ENCODE measurements at places on chromosomes 7 and 10.

DNA sequence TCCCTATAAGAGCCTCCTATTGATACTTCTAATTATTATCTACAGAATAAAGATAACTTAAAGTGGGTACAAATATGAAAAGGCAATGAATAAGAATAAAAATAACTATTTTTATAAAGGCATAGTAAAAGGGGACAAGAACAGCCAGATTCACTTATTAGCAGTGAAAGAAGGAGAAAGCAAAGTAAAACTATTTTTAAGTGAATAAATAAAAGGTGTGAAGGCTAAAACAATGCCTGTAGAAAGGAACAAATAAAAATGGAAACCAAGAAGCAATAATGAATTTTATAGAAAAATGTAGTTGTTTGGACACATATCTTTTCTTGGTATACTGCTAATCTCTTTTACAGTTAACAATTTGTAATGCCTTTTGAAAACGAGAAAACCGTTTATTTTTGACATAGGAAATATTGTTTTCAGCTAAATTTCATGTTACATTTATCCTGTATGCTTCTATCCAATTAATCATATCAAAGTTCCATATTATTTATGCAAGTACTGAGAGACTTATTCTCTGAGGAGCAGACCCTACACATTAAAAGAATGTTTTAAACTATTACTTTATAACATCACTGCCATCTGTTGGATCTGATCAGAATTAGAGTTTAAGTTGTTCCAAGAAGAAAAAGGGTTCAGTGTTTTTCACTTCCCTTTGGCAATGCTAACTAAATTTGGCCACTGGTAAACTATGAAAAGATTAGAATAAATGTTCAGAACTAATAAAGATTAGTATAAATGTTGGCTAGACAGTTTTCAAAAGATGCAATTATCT, 59.1 kb downstream of the ARMC3 start:
- no peak for DNase-seq

- DNase-seq = no peak
These were observed 94.4 kb upstream of the SKAP2 start for GRCh38 chr7:26958834-26959233.

DNA sequence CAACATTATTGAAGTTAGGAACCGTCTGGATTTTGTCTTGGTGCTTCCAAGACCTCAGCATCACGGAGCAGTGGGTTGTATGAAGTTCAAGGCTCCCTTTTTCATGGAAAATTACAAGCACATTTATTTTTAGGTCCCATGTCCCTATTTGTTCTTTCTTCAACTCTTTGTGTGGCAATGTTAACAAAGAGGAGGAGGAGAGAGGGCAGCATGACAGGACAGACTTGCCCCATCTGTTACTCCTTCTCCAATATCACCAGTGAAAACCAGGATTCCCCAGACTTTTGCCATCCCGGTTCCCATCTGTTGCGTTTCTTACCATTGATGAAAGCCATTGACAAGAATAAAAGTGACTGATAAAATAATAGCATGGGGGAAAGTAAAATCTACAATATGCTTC, 28.6 kb downstream of the EEPD1 start:
- DNase-seq = no peak

DNA sequence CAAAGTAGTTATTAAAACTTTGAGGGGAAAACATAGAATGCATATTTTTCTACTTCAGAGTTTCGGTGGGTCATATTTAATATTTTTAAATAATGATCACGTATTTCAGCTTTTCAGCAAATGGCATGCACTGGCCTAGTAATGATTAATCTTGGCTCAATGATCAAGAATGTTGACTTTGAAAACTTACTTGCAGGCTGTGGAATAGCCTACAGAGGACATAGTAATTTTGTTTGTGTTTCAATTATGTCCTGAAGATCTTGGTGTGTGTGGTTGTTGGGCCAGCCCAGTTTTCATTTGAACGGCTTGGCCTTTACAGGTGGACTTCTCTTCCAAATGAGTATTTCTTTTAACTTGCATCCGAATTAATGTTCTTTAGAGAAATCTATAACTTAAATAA, 35.1 kb downstream of the ADD3 start:
- DNase-seq = no peak

- no peak for DNase-seq
These were observed 7.2 kb downstream of the ZKSCAN1 start for GRCh38 chr7:100022621-100023020.

DNA sequence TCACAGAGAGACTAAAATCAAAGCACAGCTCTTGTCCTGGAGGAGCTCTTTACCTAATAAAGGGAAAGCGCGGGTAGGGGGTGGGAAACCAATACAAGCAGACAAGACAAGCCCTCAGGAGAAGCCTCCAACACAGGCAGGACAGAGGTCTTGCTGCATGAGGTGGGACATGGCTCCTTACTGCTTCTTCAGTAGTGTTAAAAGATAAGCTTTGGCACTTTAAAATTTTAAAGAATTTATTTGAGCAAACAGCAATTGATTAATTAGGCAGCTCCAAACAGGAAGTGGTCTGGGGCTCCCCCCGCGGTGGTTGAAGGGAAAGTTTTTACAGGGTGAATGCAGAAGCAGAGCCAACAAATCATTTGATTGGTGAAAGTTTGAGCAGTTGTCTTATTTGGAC, 50.3 kb upstream of the MACC1 start:
- DNase-seq = no peak

GRCh38 chr10:124732931-124733570, 11.1 kb downstream of the FAM53B start:
- no peak for DNase-seq

GRCh38 chr7:35366167-35367155, 112.6 kb upstream of the TBX20 start:
- no peak for DNase-seq

DNA sequence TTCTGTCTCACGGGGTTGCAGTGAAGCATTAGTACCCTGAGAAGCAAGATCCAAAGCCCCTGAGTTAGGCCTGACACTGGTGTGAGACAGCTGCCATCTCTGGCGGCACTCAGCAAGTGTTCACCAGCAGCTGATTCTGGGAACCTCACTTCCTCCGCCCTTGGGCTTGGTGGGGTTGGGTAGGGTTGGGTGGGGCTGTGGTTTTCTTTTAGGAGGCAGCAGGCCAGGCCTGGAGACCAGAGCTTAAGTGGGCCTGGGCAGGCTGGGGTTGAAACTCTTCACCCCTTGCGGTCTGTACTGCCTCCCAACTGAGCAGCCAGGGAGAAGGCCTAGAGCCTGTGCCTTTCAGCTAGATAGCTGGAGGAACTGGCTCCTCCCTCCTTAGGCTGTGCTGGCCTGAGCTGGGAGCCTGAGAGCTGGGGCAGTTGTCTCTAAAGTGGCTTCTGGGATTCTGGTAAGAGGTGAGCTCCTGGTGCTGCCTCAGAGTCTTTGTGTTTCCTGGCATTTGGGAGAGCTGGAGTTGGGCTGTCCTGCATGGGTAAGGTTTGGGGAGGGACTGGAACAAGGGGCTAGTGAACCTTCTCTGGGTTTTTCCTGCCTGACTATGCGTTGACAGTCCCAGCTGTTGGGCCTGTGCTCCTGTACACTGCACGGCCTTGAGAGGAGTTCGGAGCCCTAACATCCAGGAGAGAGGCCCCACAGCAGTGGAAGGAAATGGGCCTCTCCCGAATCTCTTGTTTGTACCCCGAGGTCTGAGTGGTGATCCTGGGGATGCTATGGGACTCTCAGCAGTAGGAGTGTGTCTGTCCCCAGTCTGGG, 5.1 kb downstream of the TSPAN14 start:
- no peak for DNase-seq

DNA sequence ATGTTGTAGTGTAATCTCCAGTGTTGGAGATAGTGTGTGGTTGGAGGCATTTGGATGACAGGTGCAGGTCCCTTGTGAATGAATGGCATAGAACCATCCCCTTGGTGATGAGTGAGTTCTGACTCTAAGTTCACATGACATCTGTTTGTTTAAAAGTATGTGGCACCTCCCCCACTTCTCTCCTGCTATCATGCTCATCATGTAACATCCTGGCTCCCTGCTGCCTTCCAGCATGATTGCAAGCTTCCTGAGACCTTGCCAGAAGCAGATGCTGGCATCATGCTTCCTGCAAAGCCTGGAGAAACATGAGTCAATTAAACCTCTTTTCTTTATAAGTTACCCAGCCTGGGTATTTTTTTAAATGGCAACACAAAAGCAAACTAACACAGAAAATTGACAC, 499.0 kb upstream of the SEMA3D start:
- no peak for DNase-seq

- DNase-seq = no peak
These were observed 63.5 kb downstream of the LGI1 start for GRCh38 chr10:93821051-93821772.

DNA sequence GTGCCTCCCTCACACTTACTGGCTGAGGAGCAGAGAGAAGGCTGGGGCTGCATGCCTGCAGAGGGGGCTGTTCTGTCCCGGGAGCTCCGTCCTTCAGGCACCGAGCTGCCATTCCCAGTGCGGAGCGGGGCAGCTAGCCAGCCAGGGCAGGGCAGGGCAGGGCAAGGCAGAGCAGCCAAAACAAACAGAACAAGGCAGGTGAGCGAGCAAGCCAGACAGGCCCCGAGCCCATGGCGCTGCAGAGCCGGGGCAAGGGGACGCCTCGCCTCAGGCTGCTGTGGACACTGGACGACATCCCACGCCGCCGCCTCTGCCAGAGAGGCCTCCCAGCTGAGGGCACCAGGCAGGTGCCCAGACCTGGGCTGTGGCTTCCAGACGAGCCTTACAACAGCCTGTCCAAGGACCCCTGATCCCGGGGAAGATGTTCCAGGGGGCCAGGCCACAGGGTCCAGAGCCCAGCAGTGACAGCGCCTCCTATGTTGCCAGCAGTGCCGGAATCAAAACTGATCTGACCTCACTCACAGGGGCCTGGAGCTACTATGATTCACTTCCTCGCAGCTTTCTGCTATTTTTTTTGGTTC, 8.2 kb upstream of the NDST2 start:
- DNase-seq = no peak

GRCh38 chr7:140982508-140982907, 32.2 kb downstream of the MRPS33 start:
- no peak for DNase-seq

- DNase-seq = no peak
These were observed 371.1 kb downstream of the PRPF18 start for GRCh38 chr10:13957856-13958255.

DNA sequence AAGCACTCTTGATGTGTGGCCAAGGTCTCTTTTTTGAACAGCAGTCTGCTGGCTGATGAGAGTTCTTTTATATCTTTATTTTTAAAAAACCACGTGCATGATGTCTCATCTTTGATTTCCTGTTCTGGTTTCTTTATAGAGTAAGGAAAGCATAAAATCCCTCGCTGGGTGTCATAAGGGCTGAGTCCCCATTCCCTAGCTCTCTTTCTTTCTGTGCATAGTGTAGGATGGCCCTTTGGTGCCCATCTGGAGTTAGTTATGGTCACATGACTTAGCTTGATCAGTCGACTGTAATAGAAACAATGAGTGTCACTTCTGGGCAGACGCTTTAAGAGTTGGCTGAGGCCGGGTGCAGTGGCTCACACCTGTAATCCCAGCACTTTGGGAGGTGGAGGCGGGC, 38.5 kb downstream of the GHRHR start:
- no peak for DNase-seq

DNA sequence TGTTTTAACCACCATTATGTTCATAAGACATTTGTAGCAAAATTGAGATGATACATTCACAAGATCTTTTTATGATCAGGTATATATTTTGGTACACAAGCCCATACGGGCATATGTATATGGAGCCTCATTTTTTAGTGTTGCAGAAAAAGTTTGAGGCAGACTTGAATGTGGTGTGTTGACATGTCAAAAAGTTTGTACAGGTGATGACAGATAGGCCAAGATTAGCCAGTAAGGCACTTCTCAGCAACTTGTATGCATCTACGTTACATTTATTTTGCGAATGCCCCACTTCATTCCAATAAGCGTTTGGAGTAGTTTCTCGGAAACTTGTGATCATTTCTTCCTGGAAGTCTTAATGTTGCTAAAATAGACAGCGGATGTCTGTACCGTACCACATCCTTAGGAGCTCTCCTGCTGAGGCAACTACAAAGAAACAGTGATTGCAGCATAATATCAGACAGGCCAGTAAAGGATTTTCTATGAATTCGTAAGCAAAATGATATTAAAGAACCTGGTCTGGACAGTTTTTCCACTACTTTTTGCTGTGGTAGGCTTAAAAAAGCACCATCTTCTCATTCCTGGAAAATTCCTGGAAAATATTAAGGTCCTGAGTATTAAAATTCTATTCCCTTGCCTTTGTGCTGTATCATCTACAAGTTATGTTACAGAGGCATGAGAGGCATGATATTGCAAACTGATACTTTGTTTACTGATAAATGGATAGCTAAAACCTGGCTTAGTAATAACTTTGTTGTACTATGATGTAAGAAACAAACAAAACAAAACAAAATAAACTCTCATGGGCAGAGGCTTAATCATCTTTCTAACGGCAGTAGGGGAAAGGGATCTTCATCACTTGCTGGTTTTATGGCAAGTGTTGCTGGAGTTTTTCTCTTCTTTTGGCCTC, 153.6 kb downstream of the HDAC9 start:
- DNase-seq = no peak

GRCh38 chr7:154592388-154592787, 410.5 kb downstream of the PAXIP1 start:
- DNase-seq = no peak

DNA sequence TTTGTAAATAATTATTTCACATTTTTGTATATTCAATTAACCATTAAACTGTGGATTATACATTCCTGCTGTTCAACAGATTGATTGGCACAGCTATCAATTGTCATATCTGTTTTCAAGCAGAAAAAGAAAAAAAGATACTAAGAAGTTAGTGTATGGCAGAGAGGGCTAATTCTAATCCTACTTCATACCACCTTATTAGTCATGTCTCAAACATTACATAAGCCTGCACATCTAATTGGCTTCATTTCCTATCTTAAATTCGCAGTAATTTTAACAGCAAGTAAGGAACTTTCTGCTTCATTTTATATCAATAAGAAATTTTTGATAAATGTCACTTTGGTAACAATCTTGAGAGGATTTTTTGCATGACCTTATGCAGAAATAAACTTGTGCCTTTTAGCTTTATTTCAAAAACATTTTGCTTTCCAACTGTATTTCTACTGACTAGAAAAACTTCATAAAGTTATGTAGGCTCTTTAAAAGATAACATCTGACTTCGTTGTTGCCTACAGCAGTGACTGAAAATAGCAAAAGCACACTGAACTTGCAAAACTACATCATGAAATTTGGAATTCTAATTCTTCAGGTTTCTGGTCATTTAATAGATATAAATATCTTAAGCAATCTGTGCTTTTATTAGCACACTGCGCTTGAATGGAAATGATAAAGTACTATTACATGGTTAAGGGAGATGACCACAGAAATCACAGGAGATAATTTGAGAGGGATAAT, 111.5 kb downstream of the SEMA3C start:
- DNase-seq = no peak

DNA sequence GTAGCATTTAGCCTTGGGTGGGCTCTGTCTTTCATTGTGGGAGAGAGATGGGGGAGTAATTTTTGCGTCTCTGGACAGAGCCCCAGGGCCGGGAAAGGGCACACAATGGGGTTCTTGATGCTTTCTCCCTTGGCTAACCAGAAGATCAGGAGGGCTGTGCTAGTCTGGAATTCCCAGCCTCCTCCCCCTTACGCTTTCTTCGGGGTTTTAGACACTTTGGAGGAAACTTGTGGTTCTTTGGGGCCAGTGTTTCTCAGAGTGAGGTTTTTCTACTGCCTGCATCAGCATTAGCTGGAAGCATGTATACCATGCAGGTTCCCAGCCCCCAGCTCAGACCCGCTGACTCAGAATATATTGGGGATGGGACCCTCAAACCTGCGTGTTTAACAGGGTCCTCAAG, 7.0 kb downstream of the NEURL1 start:
- no peak for DNase-seq

- no peak for DNase-seq
These were observed 81.1 kb downstream of the RGS10 start for GRCh38 chr10:119461380-119461779.

Measured in stimulated activated CD8-positive, alpha-beta memory T cell treated with anti-CD3 and anti-CD28 coated beads, Interleukin-12 subunit alpha, Interleukin-12 subunit beta, amount 100 ng/mL, for 1 hour (primary cell).